ENCODE measurements at places on chromosomes 6 and 20.

DNA sequence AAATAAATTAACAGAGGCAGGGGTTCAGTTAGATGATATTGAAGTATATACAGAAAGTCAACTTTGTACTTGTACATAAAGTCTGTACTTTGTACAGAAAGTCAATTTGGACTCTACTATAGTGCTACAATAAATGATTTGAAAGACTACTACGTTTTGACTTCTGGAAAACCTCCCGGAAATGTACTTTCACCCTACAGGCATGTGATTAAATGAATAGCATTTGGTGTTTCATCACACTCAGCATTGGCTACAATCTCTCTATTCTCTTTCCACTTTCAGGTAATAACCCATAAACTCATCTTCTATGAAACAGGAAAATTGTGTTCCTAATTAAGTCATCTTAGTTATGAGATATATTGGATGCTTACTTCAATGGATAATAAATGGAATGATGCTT, 25.6 kb upstream of the MC3R start:
- no peak for DNase-seq

- DNase-seq: no peak
Observed at GRCh38 chr6:16928387-16928786, 167.1 kb upstream of the ATXN1 start.

DNA sequence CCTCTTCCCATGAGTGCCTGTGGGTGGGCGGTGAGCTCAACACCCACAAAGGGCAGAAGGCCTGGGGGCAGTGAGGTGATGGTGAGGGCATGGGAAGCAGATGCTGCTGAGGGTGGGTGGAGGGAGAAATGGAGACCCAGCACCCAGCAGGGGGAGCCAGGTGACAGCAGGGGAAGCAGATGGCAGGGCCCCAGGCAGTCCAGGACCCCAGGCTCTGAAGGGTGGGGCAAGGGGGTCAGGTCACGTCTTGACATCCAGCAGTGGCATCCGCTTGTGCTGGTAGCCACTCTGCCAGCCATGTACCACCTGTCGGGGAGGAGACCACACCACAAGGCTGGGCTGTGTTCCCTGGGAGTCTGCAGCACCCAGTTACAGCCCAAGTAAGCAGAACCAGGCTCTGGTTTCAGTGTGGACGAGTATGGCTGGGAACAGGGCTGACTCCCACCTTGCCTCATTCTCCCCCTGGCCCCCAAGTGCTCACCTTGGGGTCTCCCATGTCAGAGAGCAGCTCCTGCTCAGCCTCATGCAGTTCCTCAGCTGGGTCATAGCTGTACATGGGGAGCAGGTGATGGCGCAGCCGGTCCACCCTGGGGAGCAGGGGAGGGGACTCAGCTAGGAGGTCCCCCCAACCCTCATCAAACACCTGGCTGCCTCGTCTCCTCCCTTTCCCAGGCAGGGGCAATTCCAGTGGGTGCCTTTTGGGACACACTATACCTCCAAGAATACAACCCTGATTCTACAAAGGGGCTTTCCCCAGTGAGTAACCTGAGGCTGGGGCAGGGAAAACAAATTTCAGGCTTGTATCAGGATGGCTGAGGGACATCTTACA, 2.0 kb downstream of the SMIM29 start:
- no peak for DNase-seq

DNA sequence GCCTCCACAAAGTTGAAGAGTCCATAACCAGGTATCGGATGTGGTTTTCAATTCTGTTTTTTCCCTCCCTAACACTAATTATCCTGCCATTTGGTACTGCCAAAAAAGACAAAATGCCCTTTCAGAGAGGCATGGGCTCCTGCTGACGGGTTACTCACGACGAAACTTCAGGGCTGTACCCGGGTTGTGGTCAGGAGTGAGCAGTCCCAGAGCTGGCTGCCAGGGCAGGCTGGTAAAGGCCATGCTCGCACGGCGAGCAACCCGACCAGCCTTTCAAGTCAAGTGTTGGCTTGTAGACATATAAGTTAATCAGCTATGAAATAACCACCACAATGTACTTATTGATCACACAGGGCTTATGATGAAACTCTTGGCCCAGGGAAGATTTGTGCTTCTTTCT, 152.5 kb downstream of the FOXC1 start:
- no peak for DNase-seq

DNA sequence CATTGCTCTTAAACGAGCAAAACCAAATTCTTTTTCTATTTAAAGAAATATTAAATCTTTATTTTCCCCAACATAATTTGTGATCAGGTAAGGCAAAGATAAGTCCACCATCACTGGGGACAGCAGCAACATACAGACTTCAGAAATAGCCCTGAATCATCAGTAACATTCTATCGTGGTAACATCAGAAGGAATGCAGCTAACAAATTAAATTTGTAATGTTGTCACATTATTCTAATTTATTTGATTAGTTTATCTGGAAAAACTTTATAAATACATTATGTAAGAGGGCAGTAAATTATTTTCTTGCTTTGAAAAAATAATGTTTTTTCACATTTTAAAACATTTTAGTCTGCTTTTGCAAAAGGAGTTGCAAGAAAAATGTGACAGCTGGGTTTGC, 53.6 kb upstream of the BCLAF1 start:
- DNase-seq: no peak

Measured in NT2/D1 (cell line).